Bronchial smooth muscle cell (primary cell): ENCODE measurements at places on chromosomes 1 and 21. TPM values are rescaled to one million over a fixed set of nuclear protein-coding genes. Genes with fewer than 3 reads are reported as not detected.

TMEM53 gene
- total RNA-seq: 6.3 and 7.2 TPM in 2 replicates

FMO4 gene
- total RNA-seq: 1.4 and 1.6 TPM in 2 replicates

NR5A2 gene
- under 0.01 TPM in 1 of 2 replicates, not detected in the other for total RNA-seq

CHD5 gene
- under 0.01 and 0.16 TPM in 2 replicates for total RNA-seq

CD1D gene
- 0.09 and 0.32 TPM in 2 replicates for total RNA-seq

PGLYRP3 gene
- not detected in 2 replicates for total RNA-seq

RGS2 gene
- total RNA-seq: 10.7 and 67.1 TPM in 2 replicates

PLPP3 gene
- total RNA-seq: 314 and 435 TPM in 2 replicates

LCE3D gene
- not detected in 2 replicates for total RNA-seq

CRNN gene
- under 0.01 and 0.09 TPM in 2 replicates for total RNA-seq

SERTAD4 gene
- 0.17 and 1.7 TPM in 2 replicates for total RNA-seq

ACKR1 gene
- total RNA-seq: not detected in 2 replicates

PAX7 gene
- not detected in 2 replicates for total RNA-seq

SELL gene
- 0.09 and 0.16 TPM in 2 replicates for total RNA-seq

DYRK3 gene
- total RNA-seq: 15.4 and 24.6 TPM in 2 replicates

KRTAP21-2 gene
- not detected in 2 replicates for total RNA-seq

RNF186 gene
- not detected in 2 replicates for total RNA-seq

LCE6A gene
- not detected in 2 replicates for total RNA-seq

FAM229A gene
- 0.95 and 1.5 TPM in 2 replicates for total RNA-seq

KANK4 gene
- under 0.01 TPM in 1 of 2 replicates, not detected in the other for total RNA-seq

PCAT6 gene
- total RNA-seq: 0.16 TPM in 1 of 2 replicates, not detected in the other

LAMC2 gene
- total RNA-seq: 5.0 and 8.5 TPM in 2 replicates

PRAMEF2 gene
- not detected in 2 replicates for total RNA-seq

AVPR1B gene
- total RNA-seq: not detected in 2 replicates

GSTM4 gene
- total RNA-seq: 15.6 and 15.9 TPM in 2 replicates

FCRL6 gene
- total RNA-seq: not detected in 2 replicates

SORT1 gene
- total RNA-seq: 1.2 and 1.4 TPM in 2 replicates

CHI3L2 gene
- 5.7 and 8.8 TPM in 2 replicates for total RNA-seq

PEX11B gene
- total RNA-seq: 26.5 and 27.6 TPM in 2 replicates

FNDC10 gene
- total RNA-seq: 0.52 and 0.95 TPM in 2 replicates

LRRC7 gene
- under 0.01 TPM in 1 of 2 replicates, not detected in the other for total RNA-seq

TSTD1 gene
- total RNA-seq: 0.60 and 15.4 TPM in 2 replicates

XCL1 gene
- total RNA-seq: not detected in 2 replicates

LRRC39 gene
- 0.16 and 0.17 TPM in 2 replicates for total RNA-seq

FAM167B gene
- 0.34 and 0.47 TPM in 2 replicates for total RNA-seq

SNAP47 gene
- 63.5 and 69.9 TPM in 2 replicates for total RNA-seq

TARS2 gene
- total RNA-seq: 11.1 and 12.8 TPM in 2 replicates

AMY1C gene
- total RNA-seq: not detected in 2 replicates

FRRS1 gene
- 67.6 and 77.8 TPM in 2 replicates for total RNA-seq

SMCP gene
- total RNA-seq: not detected in 2 replicates

MMEL1 gene
- total RNA-seq: 0.16 and 0.26 TPM in 2 replicates

AGO3 gene
- 8.4 and 11.3 TPM in 2 replicates for total RNA-seq

FUCA1 gene
- total RNA-seq: 3.3 and 3.9 TPM in 2 replicates

RNF223 gene
- under 0.01 TPM in 1 of 2 replicates, not detected in the other for total RNA-seq

PLA2G2F gene
- not detected in 2 replicates for total RNA-seq

EFNA3 gene
- 0.79 and 1.1 TPM in 2 replicates for total RNA-seq

SPRR2A gene
- not detected in 2 replicates for total RNA-seq

RGSL1 gene
- 0.32 TPM in 1 of 2 replicates, not detected in the other for total RNA-seq

CFHR1 gene
- total RNA-seq: 0.16 and 0.26 TPM in 2 replicates

SLC45A1 gene
- total RNA-seq: 1.4 and 2.6 TPM in 2 replicates

CAMK1G gene
- total RNA-seq: 0.63 TPM in 1 of 2 replicates, not detected in the other

ARHGAP30 gene
- under 0.01 and 0.09 TPM in 2 replicates for total RNA-seq

SLC22A15 gene
- total RNA-seq: 2.7 and 3.0 TPM in 2 replicates

LCE2B gene
- not detected in 2 replicates for total RNA-seq

TMPRSS15 gene
- not detected in 2 replicates for total RNA-seq
